ENCODE measurements at places on chromosomes 1 and 21.
A peak's percentile ranks its signal among the peaks of the same experiment; 100 is the strongest.

DNA sequence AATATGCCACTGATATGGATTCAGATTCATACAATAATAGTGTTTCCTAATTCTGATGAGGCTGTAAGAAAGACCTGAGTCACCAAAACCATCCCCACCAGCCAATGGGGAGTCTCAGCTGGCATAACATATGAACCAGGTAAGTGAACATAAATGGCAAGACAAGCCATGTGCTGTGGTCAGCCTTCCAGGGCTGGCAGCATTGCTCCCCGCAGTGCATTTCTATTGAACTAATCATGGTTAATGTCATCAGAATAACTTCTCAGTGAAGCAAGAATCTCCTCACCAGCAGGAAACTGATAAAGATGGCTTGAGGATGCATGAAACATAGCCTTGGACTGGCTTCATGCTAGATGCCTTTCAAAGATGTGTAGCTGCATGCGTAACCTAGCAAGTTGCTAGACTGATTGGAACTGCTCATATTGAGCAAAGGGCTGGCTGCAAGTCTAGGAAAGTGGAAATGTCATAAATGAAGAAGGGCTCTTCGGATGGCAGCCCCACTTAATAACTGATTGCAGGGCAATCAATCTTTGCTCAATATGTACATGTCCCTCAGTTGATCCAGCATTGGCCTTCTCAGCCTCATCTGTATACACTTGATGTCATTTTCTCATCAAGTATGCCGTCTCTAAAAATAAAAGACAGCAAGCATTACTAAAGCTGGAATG lies 88.0 kb downstream of the NTNG1 start:
- no peak for DNase-seq

DNA sequence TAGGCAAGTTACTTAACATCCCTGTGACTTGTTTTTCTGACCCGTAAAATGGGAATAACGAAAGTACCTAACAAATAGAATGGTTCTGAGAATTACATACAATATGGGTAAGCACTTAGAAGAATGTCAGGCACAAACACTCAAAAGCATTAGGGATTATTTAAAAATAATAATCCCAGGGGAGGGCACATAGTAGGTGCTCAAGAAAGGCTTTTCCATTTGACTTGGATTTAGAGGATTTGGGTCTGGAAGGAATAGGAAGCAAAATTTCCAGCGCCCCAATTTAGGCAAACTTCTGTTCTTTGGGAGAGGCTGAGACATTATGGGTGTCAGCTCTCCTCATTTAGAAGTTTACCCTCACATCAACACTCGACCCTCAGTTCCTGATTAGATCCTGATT lies 115.5 kb downstream of the SYF2 start:
- no peak for DNase-seq

DNA sequence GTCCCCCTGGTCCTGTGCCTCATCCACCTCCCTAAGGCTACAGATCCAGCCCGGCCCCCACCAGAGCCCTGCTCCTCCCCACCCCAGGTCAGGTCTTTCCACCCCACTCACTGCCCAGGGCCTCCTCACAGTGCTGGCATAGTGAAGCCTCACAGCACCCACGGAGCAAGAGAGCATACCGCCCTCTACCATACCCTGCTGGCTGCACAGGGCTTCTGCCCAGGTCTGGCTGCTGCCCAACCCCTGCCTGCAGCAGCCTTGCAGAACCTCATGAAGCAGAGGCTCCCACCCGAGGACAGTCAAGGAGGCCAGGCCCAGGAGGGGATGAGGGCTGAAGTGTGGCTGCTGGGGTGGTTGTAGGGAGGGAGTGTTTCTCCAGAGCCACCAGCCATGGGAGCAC lies 19.7 kb upstream of the ARF1 start:
- no peak for DNase-seq

DNA sequence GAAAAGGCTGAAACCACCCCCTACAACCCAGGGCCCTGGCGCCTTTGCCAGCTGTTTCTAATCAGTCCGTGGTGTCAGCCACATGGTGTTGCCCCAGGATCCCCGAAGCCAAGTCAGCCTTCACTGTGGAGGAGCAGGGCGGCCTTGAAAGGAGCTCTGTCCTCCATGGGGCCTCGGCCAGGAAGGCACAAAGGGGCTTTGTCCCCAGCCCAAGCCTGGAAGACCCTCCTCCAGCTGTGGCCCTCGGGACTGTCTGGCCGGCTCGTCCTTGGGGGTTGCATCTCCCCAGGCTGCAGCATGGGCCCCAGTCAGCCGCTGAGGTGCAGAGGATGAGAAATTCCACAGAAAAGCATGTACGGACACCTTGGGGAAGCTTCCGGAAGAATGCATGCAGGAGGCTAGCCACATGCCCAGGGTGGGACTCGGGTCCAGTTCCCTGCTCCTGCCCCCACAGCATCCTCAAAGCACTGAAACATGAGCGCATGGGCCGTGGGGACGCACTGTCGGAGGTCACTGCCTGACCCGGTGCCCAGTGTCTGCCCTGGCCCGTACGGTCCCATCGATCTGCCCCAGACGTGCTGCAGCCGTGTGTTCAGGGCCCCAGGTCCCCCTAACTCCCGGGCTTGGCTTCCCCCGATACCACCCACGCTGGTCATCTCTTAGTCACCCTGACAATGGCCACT lies 38.6 kb upstream of the POFUT2 start:
- DNase-seq: no peak

- DNase-seq: no peak
These were observed 177.7 kb downstream of the KIF26B start for GRCh38 chr1:245332513-245332912.

DNA sequence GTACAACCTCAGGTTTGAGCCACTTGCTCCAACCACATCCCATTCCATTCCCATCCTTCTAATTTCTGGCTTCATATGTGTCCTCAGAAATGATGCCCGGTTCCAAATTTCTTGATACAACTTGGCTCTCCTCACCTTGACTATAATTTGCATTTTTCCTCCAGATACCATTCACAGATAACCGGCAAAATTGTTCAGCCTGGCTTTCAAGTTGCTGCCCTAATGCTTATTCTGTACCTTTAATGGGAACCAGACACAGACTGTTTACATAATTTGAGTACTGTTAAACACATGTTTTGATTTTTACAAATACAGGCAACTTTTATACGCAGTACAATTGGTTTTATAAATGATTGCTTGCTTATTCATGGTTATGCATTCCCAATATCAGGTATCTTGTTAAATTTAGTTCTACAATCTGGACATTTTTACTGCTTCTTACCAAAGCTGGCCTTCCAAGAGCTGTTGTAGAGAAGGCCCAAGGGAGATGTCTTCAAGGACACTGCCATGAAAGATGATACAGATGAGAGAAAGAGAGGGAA lies 649.5 kb upstream of the CAMK1G start:
- DNase-seq: no peak

GRCh38 chr1:15159166-15159555 lies 5.6 kb downstream of the TMEM51 start:
- no peak for DNase-seq

DNA sequence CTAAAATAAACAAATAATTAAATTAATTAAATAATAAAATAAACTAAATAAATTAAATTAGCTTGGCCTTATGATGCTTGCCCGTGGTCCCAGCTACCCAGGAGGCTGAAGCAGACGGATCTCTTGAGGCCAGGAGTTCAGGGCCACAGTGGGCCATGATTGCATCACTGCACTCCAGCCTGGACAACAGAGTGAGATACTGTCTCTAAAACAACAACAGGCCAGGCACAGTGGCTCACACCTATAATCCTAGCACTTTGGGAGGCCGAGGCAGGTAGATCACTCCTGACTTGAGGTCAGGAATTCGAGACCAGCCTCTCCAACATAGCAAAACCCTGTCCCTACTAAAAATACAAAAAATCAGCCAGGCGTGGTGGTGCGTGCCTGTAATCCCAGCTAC lies 12.2 kb upstream of the PINK1 start:
- no peak for DNase-seq

DNA sequence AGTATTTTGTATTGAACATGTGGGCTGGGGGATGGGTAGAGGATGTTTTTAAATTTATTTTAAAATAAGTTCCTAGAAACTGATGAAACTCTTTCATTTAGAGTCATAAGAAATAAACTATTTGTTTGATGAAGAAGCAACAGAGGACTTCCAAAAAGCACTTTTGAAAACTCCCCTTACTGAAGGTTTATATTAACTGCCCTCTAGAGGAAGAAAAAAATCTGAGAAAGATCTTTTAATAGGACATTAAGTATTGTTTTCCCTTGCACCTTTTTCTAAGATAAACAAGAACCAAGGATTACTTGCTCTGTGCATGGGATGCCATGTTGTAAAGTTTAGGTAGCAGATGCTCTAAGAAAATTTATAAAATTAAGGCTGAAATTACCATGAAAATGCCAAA lies 14.1 kb downstream of the DISP1 start:
- DNase-seq: no peak

DNA sequence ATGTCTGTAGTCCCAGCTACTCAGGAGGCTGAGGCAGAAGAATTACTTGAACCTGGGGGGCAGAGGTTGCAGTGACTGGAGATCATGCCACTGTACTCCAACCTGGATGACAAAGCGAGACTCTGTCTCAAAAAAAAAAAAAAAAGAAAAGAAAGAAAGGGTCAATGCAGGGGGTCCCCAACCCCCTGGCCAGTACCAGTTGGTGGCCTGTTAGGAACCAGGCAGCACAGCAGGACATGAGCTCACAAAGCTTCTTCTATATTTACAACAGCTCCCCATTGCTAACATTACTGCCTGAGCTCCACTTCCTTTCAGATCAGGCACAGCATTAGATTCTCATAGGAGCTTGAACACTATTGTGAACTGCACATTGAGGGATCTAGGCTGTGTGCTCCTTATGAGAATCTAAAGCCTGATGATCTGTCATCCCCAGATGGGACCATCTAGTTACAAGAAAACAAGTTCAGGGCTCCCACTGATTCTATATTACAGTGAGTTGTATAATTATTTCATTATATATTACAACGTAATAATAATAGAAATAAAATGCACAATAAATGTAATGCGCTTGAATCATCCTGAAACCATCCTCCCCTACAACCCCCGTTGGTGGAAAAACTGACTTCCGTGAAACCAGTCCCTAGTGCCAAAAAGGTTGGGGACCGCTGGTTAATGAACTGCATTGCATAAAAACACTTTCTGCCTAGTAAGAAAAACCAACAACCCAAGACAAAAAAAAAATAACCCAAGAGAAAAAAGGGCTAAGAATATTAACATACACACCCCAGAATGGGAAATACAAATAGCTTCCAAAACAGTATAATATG lies 2.8 kb downstream of the ZBTB8OS start:
- DNase-seq: no peak

DNA sequence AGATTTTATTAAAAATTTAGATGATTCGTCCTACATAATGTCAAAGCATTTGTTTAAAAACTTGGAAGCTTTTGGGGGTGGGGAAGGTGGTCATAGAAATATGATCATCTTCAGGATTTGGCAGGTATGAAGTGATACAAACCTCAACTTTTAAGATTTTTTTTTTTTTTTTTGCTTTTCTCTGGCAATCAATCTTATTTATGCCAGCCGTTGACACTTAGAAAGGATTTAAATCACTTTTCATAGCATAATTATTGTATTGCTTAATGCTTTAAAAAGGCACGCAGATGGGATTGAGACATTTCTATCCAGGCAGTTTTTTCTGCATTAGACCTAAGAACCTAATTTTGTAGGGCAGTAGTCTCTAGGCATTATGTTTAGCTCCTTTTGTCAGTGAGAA lies 19.7 kb downstream of the MRPS6 start:
- DNase-seq: no peak

GRCh38 chr1:180815188-180815587 lies 97.5 kb upstream of the KIAA1614 start:
- DNase-seq: no peak

- peak; percentile 25 for DNase-seq
These were observed 16.2 kb upstream of the TTLL10 start for GRCh38 chr1:1157426-1157913.

- DNase-seq: no peak
These were observed 45.0 kb upstream of the ADARB1 start for GRCh38 chr21:45029298-45029947.

DNA sequence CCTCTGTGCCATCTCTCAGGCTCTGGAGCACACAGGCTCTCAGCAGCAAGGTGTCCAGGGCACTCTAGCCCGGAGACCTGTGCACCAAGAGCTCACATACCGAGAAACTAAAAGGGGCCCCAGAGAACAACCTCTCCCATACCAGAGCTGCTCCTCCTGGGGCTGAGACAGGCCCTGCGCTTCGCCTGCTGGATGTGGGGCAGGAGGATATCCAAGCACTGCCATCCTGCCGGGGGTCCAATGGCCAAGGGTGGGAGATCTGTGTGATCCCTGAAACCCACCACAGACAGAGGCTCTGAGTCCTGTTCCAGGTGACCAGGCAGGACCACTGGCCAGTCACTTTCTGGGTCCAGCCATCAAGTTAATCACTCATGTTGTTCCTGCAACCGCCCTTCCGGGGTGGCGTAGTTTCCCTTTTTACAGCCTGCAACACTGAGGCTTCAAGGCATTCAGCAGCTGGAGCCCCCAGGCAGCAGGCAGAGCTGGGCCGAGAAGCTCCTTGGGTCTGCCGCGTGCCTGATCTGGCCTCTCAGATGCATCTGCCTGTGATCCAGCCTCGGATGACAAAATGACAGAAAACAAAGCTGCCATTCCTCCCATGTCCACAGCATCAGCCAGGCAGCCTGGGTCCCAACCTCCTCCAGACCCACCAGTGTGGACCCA lies 36.7 kb upstream of the ACTRT2 start:
- no peak for DNase-seq

GRCh38 chr1:82845866-82846265 lies 1045.1 kb downstream of the ADGRL2 start:
- no peak for DNase-seq

- DNase-seq: no peak
These were observed 30.6 kb downstream of the FAF1 start for GRCh38 chr1:50929376-50929958.

- no peak for DNase-seq
These were observed 8.9 kb upstream of the KCND3 start for GRCh38 chr1:111998332-111998731.

DNA sequence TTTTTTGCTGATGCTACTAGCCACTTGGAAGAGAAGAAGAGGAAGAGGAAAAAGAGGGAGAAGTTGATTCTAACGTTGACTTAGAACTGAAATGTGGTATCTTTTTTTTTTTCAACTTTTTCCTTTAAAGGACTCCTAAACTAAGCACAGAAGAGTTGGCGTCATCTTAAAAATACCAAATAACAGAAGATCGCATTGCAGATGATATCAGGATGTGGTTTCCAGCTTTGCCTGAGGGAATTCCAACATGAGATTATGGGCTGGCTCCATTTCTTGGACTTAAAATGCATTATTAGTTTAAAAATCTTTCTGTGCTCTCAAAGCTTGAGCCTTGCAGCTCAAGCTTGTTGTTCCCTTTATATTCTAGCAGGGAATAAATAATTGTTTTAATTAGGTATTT lies 29.8 kb downstream of the WDR3 start:
- no peak for DNase-seq

DNA sequence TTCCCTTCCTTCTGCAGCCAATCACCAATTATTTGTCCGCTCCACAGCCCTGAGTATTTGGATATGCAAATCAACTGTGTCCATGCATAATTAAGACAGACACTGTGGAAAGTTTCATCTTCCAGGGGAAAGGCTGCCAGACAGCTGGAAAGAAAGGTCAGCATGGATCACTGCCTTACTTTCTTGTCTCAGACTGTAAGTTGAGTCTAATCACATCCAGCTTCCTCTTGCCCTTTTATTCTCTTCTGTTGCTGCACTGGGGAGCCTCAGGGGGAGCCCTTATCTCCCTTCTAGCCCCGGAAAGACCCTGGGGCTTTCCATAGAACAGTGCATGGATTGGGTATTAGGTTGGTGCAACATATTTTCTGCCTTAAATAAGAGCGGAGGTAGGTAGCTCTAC lies 182.9 kb downstream of the OMA1 start:
- no peak for DNase-seq
